ENCODE measurements at places on chromosomes 6 and 20.

GRCh38 chr6:85756982-85757381, 114.3 kb upstream of the SYNCRIP start:
- DNase-seq = no peak

GRCh38 chr20:51807720-51808250, 5.5 kb upstream of the SALL4 start:
- no peak for DNase-seq

DNA sequence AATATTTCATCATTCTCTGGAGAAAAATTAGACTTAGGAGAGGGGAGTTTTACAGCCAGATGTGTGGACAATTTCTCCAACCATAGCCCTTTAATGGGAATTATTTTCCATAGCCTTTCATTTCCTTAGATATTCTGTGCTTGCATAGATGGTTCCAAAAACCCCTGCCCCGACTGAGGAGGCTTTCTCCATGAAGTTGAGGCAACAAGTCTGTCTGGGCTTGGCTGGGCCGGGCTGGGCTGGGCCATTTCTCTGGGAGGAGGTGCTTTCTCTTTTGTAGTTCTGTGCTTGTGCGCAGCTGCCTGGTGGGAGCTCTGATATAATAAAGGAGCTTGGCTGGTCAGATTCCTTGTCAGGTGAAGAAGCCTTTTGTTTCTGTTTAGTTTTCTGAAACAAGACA, 71.4 kb downstream of the SOBP start:
- DNase-seq = no peak

DNA sequence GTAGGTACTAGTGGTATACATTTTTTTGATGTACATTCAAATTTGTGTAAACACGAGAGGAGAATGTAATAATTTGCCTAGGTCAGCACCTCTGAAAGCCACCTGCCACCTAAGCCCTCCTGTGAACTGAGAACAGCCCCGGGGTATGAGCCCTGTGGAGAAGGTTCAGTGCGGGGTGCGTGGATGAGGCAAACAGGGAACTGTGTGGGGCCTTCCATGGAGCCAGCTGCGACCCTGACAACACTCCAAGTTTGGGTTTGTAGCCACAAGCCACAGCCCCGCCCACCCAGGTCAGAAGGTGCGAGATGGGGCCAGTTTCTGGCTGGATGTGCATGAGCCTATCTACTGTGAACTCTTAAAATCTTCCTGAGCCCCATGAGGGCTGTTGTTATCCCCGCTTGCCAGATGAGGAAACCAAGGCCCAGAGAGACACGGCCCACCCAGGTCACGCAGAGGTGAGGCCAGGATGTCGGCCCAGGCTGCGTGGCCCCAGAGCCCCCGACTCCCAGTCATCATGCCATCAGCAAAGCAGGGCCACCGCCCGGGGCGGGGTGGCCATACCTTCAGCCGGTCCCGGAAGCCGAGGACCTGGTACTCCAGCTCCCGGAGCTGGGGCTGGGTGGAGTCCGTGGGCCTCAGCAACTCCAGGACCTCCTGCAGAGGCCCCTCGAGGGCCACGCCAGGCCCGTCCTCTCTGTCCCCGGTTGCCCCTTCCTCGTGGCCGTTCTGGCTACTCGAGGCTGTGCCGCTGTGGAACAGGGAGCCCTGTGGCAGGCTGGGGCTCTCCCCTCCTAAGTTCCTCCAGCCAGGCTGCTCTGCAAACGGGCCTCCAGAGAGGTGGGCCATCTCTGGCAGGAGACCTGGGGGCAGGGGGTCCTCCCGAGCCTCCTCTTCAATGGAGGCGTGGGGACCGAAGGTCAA, 89.6 kb downstream of the RIPOR3 start:
- no peak for DNase-seq

DNA sequence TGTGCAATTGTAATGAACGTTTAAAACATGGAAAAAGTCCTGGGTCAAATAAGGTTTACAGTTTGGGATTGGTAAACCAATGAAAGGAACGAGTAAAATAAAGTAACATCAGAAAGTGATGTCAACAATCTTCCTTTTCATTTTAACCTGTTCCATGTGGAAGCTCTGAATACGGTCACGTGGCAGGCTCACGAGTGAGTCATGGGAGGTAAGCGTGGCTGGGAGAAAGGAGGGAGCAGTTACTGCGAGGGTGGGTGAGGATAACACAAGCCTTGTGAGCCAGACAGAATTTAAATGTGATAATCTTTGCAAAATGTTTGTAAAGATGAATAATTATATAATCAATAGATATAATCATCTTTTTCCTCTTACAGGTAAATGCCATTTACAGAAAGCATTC, 171.3 kb upstream of the HDAC2 start:
- DNase-seq = no peak

DNA sequence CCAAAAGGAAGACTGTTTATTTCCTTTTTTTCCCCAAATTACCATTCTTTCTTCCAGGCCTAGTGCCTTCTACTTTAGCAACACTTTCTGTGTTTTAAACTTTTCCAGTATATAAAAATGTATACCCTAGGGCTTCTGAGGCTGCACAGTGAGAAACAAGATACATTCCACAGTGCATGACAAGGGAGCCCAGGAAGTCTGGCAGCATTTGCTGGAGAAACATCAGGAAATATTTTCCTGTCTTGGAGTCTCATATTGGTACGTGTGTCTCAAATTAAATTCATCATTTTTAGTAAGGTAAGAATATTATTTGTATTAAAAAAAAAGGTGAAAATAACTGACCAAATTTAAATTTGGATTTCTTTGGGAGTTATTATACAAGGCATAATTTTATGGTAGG, 662.6 kb downstream of the RFPL4B start:
- DNase-seq = no peak

Measured in CD4-positive, alpha-beta T cell treated with Interleukin-1 beta for 1 hour (primary cell).